ENCODE measurements at places on chromosomes 12 and 14.
A peak's percentile ranks its signal among the peaks of the same experiment; 100 is the strongest.

GRCh38 chr12:1793426-1794210 lies 26.7 kb upstream of the LRTM2 start:
- DNase-seq, result no peak

DNA sequence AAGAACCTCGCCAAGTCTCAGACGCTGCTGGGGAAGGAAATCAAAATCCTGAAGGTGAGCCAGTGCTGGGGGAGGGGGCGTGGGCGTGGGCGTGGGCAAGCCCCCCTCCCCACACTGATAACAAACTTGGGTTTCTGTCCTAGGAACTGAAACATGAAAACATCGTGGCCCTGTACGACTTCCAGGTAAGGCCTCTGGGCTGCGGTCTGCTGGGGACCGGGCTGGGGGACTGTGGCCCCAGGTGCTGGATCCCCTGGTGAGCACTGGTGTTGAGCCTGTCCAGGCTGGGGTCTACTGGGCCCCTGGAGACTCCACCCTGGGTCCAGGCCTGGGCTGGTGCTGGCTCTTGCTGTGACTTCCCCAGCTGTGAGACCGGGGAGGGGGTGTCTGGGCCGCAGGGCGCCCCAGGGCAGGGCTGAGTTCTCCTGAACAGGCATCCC lies 1.2 kb downstream of the ULK1 start:
- no peak for DNase-seq

- no peak for DNase-seq
Measured at GRCh38 chr14:23078692-23079116, 16.2 kb downstream of the ACIN1 start.

GRCh38 chr12:120971299-120972180 lies 6.8 kb upstream of the HNF1A start:
- DNase-seq, result peak; percentile 67

DNA sequence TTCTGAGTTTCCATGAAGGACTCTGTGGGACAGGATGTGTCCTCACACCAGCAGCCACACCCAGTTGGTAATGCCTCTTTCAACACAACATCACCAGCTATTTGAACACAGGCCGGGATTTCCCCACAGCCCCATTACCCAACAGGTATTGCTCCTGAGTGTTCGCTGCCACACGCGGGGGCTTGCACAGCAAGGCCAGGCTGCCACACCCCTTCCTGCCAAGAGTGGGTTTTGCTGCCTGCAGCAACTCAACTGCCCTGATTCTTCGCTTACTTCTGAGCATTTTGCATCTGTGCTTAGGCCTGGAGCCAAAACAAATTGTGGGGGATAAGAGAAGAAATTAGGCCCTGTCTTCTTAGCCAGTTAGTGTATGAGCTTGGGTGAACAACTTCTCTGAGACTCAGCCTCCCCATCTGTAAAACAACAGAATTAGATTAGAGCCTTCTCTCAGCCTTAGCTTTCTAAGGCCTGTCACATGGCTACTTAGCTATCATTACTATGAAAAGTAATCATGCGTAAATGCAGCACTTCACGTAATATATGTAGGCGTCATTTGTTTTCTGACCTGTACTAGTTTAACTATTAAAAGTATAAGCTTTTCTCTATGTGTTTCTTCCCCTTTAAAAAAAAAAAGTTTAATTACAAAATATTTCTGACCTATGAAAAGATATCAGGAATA lies 20.0 kb downstream of the CKAP4 start:
- peak; percentile 71 for DNase-seq

- DNase-seq, result no peak
Measured at GRCh38 chr14:36503771-36504741, 16.0 kb downstream of the NKX2-1 start.

DNA sequence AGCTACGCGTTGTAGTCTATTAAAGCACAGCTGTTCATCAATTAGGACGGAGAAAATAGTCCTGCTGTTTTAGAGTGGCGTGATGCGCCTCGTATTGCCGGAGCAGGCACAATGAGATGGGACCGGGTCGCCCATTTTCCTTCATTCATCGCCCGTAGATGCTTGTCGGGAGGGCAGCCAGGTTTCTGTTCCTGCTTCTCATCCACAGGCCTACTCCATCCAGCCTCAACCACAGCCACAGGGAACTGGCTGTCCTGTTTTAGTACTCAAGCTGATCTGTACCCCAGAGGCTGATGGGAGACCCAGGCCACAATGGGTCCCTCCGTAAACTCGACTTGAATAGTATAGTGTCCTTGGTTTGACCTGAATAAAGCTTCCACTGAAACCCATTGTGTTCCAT lies 264.0 kb downstream of the VRK1 start:
- DNase-seq, result no peak

DNA sequence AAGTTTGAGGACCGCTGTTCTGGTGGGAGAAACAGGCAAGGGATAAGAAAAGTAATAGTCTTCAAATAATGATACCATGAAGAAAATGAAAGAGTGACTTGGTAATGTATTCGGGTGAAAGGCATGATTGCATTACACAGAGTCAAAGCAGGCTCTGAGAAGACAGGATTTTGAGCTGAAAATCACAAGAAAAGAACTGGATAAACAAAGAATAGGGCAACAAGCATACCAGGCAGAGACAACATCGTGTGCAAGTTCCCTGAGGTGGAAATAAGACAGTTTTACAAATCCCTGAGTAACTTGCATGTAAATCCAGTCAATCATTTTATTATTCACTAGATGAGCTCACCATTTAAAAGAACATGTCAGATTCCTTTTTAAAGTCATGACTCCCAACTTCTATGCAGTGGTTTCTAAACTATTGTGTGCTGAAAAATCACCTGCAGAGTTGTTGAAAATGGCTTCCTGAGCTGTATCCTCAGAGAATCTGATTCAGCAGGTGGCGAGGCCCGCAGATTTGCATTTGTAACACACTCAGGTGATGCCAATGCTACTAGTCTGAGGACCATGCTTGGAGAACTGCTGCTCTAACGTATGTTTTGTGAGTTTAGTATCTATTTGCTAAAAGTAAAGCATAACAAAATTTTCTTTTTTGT lies 133.0 kb upstream of the ABCD2 start:
- no peak for DNase-seq

- no peak for DNase-seq
Measured at GRCh38 chr12:124867401-124867930, 3.8 kb upstream of the SCARB1 start.

- no peak for DNase-seq
Measured at GRCh38 chr14:35295845-35296161, 3.6 kb downstream of the PSMA6 start.

GRCh38 chr12:89499857-89500256 lies 24.7 kb downstream of the GALNT4 start:
- no peak for DNase-seq

GRCh38 chr14:33056213-33056612 lies 117.5 kb downstream of the NPAS3 start:
- DNase-seq, result no peak

- DNase-seq, result no peak
Measured at GRCh38 chr12:109139360-109139759, 23.0 kb downstream of the ACACB start.

- DNase-seq, result no peak
Measured at GRCh38 chr14:101103321-101103901, 199.9 kb upstream of the RTL1 start.

DNA sequence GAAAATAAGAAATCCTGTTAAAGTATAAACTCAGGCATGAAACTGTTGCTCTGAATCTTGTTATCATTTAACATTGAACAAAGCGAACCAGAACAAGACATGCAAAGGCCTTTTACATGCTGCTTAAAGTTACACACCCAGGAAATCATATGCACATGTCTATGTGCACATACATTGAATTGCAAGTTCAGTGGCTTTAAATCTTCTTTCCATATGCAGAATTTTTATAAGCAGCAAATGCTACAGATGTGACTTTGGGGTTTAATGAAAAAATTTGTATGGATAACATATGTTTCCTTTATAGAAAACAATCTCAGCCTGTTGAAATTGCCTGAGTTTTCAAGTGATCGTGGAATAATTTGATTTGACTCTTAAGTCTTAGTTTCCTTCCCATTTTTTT lies 193.9 kb downstream of the AEBP2 start:
- DNase-seq, result no peak

DNA sequence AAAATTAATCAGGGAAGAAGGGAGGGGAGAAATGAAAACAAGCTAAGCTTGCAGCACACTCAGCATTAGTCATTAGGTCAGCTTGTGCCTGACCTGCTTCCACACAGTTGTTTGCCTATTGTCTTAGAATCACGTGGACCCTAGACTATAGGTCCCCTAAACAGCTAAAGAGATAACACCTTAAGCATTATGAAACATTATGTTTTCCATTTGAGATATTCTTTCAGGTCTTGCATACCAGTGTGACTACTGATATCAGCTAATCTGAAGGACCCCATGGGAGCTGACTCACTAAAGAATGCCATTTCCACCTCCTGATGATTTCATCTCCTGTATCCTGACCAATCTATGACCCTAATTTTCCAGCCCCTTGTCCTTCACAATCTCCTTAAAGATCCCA lies 154.1 kb upstream of the FUT8 start:
- no peak for DNase-seq

GRCh38 chr14:59215322-59215721 lies 26.9 kb downstream of the DAAM1 start:
- DNase-seq, result no peak

GRCh38 chr14:61221906-61222305 lies 59.2 kb downstream of the TMEM30B start:
- no peak for DNase-seq

GRCh38 chr12:60644076-60644475 lies 1048.2 kb downstream of the SLC16A7 start:
- DNase-seq, result no peak

GRCh38 chr14:90464481-90464880 lies 67.7 kb downstream of the CALM1 start:
- no peak for DNase-seq

GRCh38 chr12:6946033-6946919 lies 2.5 kb downstream of the C12orf57 start:
- DNase-seq, result peak; percentile 60

GRCh38 chr12:48175613-48176416 lies 7.6 kb upstream of the CCDC184 start:
- DNase-seq, result no peak

- no peak for DNase-seq
Measured at GRCh38 chr12:12033824-12034223, 36.9 kb upstream of the BCL2L14 start.

DNA sequence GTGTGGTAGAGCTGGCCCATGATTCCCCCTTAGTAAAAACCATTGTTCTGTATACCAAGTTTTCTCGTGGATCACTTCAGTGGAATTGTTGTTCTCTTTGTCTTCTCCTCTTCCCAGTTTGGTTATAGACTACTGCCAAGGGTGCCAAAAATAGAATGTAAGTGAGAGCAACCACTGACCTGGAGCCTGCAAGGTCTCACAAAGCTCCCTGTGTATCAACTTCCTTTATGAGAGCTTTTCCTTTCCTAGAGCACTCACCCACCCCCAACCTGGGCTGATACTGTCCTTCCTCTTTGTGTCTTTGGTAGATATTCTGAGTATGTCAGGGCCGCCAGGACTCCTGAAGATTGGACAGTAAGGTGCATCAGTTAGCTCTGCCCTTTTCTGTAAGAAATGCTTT lies 101.0 kb downstream of the SCN8A start:
- no peak for DNase-seq

DNA sequence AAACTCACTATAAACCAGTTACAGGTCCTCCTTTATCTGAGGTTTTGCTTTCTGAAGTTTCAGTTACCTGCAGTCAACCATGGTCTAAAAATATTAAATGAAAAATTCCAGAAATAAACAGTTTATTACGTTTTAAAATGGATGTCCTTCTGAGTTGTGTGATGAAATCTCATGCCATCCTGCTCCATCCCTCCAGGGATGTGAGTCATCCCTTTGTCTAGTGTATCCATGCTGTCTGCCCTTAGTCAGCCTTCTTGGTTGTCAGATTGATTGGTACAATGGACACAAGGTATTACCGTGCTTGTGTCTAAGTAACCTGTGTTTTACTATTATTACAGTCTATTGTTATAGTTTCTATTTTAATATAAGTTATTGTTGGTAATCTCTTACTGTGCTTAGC lies 328.3 kb downstream of the APAF1 start:
- DNase-seq, result no peak

- no peak for DNase-seq
Measured at GRCh38 chr12:68499616-68500015, 111.1 kb upstream of the RAP1B start.

GRCh38 chr14:53894456-53894855 lies 62.2 kb downstream of the BMP4 start:
- no peak for DNase-seq
